ENCODE measurements at places on chromosomes 13 and 19.

- no peak for DNase-seq
These were observed 209.5 kb downstream of the KLF5 start for GRCh38 chr13:73268306-73268705.

GRCh38 chr19:41746593-41747227 lies 8.6 kb upstream of the CEACAM6 start:
- peak; percentile 11 for DNase-seq

GRCh38 chr13:48491423-48492095 lies 41.3 kb downstream of the RCBTB2 start:
- no peak for DNase-seq

DNA sequence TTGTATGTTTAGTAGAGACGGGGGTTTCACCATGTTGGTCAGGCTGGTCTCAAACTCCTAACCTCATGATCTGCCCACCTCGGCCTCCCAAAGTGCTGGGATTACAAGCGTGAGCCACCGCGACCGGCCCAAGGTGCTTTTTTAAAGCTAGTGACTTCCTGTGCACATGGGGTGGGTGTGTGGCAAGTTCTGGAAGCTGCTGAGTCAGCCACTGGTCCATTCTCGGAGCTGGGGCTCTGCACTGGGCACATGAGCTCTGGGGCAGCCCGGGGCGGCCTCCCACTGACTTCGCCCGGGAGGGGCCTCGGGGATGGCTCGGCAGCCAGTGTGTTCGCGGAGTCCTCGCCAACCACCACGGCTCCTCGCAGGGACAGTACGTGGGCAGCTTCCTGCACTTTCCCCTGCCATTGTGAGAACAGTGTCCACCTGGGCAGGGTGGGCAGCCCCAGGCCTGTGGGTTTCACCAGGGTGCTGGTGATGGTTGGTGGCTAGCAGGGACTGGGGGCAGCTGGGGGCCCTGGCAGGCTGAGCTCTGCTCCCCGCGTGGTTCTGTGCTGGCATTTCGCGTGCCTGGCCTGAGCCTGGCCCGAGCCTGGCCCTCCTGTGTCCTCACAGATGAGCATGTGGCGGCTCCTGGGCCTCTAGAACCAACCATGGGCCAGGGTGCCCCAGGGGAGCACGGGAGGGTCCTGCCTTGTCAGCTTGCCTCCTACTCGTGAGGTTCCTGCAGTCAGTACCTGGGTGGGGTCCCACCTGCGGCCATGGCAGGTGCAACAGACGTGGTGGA lies 12.2 kb downstream of the CBARP start:
- no peak for DNase-seq

GRCh38 chr19:40803857-40804782 lies 5.1 kb downstream of the EGLN2 start:
- DNase-seq, result no peak

GRCh38 chr13:34161931-34162543 lies 344.1 kb downstream of the RFC3 start:
- no peak for DNase-seq

DNA sequence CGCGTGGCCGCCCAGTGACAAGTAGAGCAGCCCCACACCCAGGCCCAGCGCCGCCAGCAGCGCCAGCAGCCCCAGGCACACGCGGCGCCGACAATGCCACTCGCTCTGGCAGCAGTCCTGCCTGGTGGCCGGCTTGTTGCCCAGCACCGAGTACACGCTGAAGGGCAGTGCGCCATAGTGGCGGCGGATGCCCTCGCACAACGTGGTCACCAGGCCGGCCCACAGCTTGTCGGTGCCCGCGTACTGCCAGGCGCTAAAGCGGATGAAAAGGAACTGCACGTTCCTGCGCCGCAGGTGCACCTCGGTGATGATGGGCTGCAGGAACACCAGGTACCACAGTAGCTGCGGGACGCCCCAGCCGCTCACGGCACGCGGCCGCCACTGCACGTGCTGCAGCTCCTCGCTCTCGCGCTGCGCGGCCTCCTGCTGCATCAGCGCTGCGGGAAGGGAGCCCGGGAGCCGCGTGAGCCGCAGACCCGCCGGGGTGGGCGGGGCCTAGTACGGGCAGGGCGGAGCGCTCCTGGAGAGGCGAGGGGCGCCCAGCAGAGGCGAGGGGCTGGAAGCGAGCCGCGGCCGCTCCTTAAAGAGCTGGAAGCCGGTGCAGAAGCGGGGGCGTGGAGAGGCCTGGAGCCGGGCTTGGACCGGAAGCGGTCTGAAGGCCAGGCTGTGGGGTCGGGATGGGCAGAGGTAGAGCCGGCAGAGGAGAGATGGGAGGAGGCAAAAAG lies 7.3 kb downstream of the NKPD1 start:
- no peak for DNase-seq

GRCh38 chr13:100608906-100609305 lies 20.3 kb upstream of the GGACT start:
- DNase-seq, result peak; percentile 60

GRCh38 chr13:51681037-51681678 lies 96.9 kb downstream of the WDFY2 start:
- no peak for DNase-seq

DNA sequence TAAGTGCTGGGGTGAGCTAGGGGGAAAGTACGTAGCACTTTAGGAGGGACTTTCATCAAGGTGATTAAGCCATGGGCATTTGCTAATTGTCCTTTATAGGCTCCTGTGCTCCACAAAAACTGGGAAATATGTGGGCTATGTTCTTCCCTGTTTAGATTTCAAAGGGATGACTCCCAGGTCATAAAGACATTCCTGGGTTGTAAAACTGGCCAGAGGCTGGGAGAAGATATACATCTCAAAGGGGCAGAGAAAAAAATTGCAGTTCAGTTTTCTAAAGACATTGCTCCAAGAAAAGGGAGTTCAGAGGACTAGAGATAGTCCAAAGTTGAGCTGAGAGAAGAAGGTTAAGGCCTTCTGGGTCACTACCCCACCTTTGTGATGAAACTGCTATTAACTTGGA lies 204.8 kb downstream of the MYO16 start:
- no peak for DNase-seq

- no peak for DNase-seq
These were observed 691 bp downstream of the KIR2DL4 start for GRCh38 chr19:54804101-54804500.

GRCh38 chr19:28426110-28426729 lies 786.7 kb downstream of the UQCRFS1 start:
- no peak for DNase-seq

DNA sequence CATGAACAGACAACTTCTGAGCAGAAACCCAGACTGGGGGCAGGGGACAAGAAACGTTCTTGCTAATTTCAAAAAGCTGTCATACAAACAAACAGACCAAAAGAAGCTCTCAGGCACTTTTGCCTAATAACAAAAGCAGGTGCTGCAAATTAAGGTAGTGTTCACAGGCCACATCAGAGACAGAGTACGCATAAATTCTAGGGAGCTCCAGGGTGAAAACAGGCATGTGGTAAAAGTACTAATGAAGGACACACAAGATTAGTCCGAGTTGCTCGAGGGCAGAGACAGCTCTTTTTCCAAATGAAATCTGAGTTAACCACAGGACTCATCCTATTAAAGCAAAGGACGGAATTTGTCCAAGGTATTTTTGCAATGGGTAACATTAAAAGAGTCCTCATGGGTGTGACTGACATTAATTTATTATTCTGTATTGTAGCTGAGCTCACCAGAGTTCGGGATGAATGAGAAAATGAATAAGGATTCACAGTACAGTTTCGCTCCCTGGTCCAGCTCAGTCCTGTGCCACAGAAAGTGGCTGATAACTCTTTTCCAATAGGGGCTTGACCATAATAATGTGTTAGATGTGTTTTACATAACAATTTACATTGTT lies 197.3 kb downstream of the LHFPL6 start:
- no peak for DNase-seq

GRCh38 chr13:43388282-43389034 lies 365.1 kb downstream of the DNAJC15 start:
- no peak for DNase-seq

GRCh38 chr19:27972291-27973040 lies 1240.5 kb downstream of the UQCRFS1 start:
- DNase-seq, result no peak

GRCh38 chr19:3006075-3006767 lies 22.9 kb downstream of the TLE2 start:
- DNase-seq, result no peak

GRCh38 chr13:29436721-29437280 lies 158.7 kb downstream of the SLC7A1 start:
- DNase-seq, result no peak

DNA sequence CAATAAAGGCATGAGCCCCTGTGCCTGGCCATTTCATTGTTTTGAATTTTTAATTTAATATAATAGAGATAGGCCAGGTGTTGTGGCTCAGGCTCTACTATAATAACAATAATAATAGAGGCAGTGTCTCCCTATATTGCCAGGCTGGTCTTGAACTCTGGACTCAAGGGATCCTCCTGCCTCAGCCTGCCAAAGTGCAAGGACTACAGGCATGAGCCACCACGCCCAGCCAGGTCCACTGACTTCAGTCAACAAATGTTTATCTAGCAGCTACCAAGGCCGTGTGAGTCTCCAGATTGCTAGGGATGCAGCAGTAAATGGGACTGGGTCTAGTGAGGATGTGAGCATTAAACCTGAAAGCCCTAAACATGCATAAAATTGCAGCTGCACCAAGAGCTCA lies 13.8 kb upstream of the ILF3 start:
- no peak for DNase-seq

- no peak for DNase-seq
These were observed 17.5 kb downstream of the SYDE1 start for GRCh38 chr19:15124572-15125231.

- DNase-seq, result no peak
These were observed 56.6 kb downstream of the ZNF557 start for GRCh38 chr19:7126132-7126531.

DNA sequence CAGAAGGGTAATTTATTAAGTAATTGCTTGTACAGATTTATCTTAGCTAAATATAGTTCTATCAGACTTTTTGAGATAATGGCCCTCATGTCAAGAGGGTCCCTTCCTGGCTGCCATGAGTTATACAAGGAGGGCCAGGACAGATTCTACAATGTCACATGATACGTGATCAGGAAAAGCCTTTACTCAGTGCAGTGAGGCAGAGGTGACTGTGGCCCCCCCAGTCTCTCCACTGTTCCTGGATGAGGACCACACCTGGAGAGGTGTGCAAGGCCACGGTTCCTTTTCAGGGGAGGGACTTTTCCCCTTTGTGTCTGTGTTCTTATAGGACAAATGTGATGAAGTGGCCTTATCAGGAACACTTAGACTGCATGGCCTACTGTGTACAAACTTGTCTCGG lies 54.3 kb upstream of the LRCH1 start:
- no peak for DNase-seq

GRCh38 chr13:94933230-94933751 lies 220.9 kb upstream of the SOX21 start:
- no peak for DNase-seq

GRCh38 chr13:30157616-30157993 lies 149.7 kb downstream of the KATNAL1 start:
- no peak for DNase-seq

GRCh38 chr19:34505321-34506025 lies 23.9 kb downstream of the WTIP start:
- DNase-seq, result no peak

DNA sequence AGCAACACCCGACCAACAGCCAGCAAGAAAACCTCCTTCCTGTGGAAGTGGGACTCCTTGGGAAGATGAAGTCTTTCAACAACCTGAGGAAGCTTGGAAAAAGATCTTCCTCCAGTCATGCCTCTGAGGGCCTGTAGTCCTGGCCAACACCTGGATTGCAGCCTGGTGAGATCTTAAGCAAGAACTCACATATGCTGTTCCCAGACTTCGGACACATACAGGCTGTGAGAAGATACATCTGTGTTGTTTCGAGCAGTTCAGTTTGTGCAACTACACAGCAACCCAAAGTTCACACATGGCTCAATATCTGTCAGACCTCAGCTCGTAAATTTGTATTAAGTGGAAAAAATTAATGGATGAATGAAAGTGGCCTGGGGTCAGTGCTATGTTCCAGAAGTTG lies 65.1 kb upstream of the UBAC2 start:
- no peak for DNase-seq

DNA sequence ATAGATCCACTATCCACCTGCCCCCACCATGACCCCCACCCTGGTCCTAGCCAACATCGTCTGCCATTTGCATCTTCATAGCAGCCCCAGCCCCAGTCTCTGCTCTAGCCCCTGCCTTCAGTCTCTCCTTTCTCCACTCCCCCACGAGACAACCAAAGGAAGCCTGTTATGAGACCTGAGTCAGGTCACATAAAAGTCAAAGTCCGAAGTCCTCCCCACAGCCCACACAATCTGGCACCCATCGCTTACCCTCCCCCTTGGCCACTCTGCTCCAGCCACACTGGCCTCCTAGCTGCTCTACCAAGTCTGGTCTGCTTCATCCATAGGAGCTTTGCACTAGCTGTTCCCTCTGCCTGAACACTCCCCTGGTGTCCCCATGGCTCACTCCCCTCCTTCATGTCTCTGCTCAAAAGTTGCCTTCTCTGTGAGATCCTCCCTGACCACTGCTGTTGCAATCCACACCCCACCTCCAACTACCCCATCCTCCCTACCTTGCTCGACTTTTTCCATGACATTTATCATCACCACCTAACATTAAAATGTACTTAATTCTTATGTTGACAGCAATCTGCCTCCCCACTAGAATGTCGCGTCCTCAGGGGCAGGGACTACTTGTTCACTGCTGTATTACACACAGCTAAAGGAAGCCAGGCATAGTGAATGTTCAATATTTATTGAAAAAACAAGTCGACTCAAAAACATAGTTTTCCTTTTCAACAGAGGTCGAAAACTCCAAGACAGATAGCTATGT lies 1.2 kb upstream of the PLEKHG2 start:
- no peak for DNase-seq

DNA sequence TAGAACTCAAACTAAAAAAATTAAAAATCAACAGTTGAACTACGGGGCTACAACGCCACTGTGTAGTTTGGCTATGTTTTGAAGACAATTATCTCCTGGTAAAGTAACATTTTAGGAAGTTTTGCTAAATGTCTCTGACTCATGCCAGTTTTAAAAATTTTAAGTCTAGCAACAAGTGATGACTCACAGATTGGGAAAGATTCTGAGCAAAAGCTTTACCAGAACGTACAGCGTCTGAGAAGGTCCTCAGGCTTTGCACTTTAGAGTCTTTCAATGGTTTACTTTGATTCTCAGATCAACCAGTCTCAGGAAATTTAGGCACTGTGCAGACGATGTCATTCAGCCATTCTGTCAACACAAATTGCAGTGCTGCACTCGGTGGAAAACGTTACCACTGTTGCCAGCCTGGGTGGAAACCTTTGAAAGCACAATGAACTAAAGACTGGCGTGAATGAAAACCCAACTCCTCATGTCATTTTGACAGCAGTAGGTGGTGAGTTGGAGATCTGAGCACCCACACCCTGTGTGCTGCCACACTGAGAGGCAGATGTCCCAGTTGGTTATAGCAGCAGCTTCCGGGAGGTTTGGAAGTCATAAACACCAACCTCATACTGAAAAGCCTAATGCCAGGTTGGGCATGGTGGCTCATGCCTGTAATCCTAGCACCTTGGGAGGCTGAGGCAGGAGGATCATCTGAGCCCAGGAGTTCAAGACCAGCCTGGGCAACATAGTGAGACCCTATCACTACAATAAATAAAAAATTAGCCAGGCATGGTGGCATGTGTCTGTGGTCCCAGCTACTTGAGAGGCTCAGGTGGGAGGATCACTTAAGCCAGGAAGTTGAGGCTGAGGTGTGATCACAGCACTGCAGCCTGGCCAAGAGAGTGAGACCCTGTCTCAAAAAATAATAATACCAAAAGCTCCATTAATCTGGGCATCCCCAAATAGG lies 6.3 kb upstream of the WTIP start:
- DNase-seq, result no peak
